ENCODE measurements at places on chromosomes 4 and X. TPM values are rescaled to one million over a fixed set of nuclear protein-coding genes. Genes with fewer than 3 reads are reported as not detected.

DNA sequence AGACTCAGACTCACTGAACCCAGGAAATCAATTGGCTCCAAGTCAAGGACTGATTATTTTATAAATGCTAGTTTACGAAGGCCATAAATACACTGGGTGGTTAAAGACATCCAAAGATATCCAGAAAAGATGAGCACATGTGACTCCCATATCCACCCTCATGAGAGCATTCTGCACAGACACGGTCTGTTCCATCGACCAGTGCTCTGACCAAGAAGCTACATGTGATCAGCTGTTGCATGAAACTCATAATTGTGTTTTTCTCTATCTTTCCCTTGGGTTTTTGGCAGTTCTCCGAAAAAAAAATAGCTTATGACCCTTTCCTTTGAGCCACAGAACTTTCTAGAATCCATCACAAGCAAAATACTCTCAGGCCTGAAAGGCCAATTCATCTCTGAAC, 2.7 kb upstream of the PIR start:
- no peak for DNase-seq

PLP1 gene
- 6.1 TPM for polyA plus RNA-seq

SHISA3 gene
- polyA plus RNA-seq, result 63.0 TPM

GRCh38 chr4:152784490-152785350, 5.0 kb downstream of the ARFIP1 start:
- no peak for DNase-seq

ARHGEF38 gene
- 5.3 TPM for polyA plus RNA-seq

CDX4 gene
- not detected for polyA plus RNA-seq

All from right renal cortex interstitium (tissue), 3 donors.